CD4-positive, alpha-beta T cell treated with Interleukin-17A for 4 hours (primary cell): ENCODE measurements at places on chromosomes 12 and 14.

DNA sequence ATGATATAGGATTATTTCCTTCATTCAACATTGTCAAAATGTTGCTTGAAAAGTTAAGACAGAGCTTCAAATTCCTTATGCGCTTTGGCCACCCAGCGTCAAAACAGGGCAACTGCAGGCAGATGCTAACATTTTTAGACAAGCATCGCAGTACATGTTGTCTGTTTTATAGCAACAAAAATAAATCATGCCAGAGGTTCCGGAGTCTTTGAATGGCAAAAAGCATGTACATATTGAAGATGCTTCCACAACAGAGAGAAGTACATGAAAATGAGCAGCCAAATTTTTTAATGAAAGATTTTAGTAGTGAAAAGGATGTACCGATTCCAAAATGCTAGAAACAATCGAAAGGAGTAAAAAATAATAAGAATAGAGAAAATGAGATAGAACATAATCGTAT is 49.8 kb upstream of the USP15 start:
- peak; percentile 54 for DNase-seq

DNA sequence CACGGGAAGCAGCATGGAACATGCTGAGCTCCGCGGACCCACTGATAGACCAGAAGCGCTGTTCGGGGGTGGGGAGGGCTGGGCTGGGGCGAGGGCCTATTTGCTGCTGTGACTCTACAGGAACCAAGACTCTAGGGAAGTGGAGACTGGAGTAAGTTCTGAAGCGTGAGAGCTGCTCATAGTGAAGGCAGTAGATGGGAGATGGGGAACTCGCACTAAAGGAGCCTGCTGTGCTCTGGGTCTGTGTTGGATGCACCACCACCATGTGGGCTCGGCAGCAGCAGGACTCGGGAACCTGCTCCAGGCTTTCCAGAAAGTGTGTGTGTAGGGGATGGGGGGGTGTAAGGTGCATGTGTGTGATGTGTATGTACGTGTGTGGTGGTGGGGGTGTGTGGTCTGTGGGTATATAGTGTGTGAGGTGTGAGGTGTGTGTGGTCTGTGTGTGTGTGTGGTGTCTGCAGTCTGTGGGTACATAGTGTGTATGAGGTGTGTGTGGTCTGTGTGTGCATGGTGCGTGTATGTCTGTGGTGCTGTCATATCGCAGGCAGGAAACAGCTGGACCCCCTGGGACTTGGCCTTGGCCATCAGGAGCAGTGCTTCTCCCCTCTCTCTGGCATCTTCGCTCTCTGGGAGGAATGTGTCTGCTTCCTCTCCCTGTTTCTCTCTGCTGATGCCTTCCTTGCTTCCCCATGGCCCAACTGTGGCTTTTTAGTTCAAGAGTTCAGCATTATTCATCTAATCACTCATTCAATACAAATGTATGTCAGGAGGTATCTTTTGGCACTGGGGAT is 378.9 kb downstream of the FUT8 start:
- DNase-seq: peak; percentile 8

GRCh38 chr12:12818701-12819100 is 5.6 kb downstream of the DDX47 start:
- DNase-seq: no peak

- DNase-seq: no peak
These were observed 17.9 kb downstream of the CERS5 start for GRCh38 chr12:50149311-50149710.

GRCh38 chr14:65287264-65288131 is 125.0 kb upstream of the FUT8 start:
- peak; percentile 61 for DNase-seq

DNA sequence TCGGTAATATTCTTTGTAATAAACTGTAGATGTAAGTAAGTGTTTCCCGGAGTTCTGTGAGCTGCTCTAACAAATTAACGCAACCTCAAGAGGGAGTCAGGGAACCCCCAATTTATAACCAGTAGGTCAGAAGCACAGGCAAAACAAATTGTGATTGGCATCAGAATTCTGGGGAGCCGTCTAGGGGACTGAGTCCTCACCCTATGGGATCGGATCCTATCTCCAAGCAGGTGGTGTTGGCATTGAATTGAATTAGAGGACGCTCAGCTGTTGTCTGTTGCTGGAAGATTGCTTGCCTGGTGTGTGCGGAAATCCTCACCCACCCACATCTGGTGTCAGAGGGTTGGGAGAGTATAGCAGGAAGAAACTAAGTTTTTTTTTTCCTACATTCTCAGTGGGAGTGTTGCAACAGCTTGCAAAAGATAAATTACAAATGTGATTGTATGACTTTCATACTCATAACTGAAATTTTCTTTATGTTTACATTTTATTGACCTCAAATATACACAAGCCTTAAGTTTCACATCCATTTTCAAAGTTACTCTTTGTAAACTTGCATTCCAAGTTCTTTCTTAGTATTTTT is 5.5 kb downstream of the TMEM52B start:
- DNase-seq: no peak

DNA sequence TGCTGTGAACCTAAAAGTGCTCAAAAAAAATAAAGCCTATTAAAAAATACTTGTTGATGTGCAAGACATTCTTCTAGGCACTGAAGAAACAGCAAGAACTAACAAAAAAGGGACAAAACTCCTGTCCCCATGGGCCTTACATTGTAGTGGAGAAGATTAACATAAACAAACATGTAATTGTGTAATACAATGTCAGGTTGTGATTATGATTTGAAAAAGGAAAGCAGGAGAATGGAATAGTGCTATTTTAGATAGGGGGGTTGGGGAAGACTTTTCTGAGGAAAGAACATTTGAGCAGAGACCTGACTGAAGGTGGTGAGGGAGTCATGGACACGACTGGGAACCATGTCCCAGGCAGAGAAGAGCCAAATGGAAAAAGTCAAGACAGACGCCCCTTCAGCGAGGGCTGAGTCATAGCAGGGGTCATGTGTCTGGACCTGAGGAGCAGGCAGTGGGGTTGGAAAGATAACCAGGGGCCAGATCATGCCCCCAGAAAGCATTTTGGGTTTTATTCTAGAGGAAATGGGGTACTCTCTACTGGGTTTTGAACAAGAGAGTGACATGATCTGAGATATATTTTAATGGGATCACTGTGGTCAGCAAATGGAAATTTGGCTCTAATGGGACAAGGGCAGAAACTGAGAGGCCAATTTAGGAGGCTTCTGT is 19.4 kb upstream of the IFNG start:
- DNase-seq: no peak

- no peak for DNase-seq
These were observed 77.7 kb downstream of the PLXNC1 start for GRCh38 chr12:94225947-94226630.

DNA sequence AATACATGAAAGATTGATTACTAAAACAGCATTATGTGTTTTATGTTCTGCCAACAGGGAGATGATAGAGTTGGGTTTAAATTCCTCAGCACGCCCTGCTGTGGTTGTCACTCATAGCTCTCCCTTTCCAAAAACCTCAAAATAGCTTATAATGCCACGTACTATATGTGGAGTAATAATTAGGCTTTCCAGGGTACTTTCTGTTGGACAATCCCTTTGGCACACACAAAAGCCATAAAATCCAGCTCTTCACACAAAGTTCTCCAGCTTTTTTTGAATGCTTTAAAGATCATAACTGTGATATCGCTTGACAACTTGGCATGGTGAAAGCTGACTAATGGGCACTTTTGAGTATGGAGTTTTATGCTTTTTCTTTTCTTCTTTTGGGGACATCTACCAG is 145.3 kb upstream of the DCN start:
- DNase-seq: no peak

DNA sequence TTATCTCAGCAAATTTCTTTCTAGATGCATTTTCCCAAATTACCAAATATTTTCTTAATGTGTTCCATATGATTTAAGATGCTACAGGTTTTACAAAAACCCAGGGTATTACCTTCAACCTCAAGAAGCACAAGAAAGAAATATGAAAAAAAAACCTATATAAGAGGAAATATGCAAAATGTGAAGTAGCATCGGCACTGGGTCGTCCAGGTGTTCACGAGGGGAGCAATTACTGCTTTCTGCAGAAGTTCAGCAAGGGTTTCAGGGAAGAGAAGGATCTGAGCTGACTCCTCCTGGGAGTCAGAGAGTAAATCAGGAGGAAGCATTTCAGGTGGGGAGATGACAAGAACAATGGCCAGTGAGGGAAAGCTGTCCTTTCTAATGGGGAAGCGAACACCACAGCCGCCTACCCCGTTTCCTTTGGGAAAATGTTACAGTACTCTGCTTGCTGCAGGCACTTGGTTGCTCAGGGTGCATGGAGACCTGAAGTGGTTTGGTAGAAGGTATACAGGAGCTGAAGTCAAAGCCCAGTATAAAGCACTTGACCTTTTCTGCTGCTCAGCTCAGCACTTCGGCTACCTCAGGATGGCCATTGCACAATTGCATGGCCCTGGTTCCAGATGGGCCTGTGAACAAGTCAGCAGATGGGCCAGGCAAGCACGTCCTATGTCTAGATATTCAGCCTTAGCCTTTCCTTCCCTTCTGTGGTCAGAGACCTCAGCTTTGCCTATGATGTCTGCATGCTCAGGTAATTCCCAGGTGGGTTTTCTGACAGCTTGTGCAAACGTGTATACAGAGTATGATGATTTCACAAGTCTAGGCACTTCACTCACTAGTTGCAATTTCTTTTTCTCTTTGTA is 155.6 kb downstream of the PAX9 start:
- DNase-seq: no peak

GRCh38 chr14:76643887-76644286 is 117.4 kb upstream of the VASH1 start:
- DNase-seq: no peak
